ENCODE measurements at places on chromosomes 5 and 9. TPM values are rescaled to one million over a fixed set of nuclear protein-coding genes. Genes with fewer than 3 reads are reported as not detected.

- no peak for DNase-seq
Observed at GRCh38 chr5:128881502-128882018, 83.7 kb upstream of the SLC27A6 start.

GRCh38 chr9:131012023-131012334 lies 3.0 kb downstream of the LAMC3 start:
- no peak for DNase-seq

DNA sequence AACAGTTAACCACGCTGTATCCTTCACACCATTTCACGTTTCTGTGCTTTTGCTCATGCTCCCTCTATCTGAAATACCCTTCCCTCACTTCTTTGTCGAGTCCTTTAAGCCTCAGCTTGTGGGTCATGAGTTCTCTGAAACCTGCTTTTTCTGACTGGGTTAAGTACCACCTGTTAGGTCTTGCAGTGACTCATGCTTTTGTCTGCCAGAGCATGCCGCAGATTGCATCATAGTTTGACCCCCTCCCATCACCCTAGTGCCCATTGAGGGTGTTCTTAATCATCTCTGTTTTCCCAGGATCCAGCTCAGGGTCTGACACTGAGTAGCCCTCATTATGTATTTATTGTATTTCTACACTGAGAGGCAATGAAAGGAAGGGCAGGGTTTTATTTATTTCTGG lies 190.2 kb downstream of the ASTN2 start:
- DNase-seq: no peak

Gene ZFP37
- polyA plus RNA-seq: 3.5 TPM

Gene OBP2B
- not detected for polyA plus RNA-seq

All from hindlimb muscle (tissue), 1 donor.